ENCODE measurements at places on chromosomes 16 and 17.

GRCh38 chr17:2263183-2264066, 40.2 kb downstream of the SMG6 start:
- DNase-seq, result no peak

DNA sequence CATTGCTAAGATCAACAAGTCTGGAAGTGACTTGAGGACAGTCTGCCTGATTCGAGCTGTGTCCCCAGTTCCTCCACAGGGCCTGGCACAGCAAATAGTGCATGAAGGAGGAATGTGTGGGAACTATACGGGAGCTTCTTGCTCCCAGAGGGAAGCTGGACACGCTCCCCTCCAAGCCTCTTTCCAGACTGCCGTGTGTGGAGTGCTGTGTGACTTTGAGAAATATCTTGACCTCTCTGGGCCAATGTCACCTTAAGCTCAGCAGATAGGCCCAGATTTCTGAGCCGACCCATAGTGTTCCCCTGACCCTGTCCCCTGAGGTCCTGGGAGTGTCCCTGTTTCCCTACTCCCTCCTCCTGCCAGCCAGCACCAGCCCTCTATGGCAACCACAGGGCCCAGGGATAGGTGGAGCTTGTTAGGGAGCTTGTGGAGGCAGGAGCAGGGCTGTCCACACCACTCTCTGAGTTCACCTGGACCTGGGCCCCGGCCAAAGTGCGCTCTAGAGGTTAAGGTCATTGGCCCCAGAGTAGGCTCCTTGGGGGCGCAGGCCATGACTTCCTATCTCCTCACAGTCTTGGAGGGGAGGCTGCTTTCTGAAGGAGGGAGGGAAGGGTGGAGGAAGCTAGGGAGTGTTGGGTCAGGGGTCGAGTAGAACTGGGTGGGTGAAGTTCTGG, 6.3 kb upstream of the FOXN1 start:
- no peak for DNase-seq

GRCh38 chr17:75498726-75499213, 16.6 kb downstream of the CASKIN2 start:
- DNase-seq, result no peak

DNA sequence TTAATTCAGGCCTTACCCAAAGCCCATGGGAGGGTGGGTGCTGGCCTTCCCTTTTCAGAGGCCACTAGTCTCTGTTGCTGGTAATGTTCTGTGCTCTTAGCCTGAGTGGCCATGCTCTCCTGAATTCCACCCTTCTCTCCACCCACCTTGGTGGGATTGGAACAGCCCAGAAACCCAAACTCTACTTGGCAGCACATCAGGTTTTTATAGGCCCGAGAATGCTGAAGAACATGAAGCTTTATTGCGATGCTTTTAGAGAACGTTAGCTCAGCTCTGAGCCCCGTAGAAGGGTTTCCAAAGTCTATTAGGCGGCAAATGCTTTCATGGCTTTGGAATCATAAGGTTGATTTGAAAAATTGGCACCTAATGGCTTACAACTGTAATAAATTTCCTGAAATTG, 209.3 kb downstream of the MSI2 start:
- no peak for DNase-seq

- DNase-seq, result peak; percentile 70
Observed at GRCh38 chr16:4200781-4201137, 41.1 kb downstream of the SRL start.

DNA sequence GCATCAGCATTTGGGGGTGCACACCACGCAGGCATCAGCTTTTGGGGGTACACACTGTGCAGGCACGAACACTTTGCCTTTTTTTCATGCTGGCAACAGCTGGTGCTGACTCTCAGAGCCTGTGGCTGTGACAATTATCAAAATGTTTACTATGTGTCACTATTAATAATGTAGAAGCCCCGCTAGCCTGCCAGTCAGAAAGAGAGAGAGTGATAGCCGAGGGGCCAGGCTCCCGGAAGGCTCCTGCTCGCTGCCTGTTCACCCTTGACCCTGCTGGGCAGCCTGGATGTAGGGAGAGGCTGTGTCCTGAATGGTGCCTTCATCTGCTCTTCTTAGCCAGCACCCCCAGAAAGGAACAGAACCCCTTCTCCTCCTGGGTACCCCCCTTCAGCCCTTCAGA, 61.9 kb downstream of the SDK2 start:
- DNase-seq, result no peak

DNA sequence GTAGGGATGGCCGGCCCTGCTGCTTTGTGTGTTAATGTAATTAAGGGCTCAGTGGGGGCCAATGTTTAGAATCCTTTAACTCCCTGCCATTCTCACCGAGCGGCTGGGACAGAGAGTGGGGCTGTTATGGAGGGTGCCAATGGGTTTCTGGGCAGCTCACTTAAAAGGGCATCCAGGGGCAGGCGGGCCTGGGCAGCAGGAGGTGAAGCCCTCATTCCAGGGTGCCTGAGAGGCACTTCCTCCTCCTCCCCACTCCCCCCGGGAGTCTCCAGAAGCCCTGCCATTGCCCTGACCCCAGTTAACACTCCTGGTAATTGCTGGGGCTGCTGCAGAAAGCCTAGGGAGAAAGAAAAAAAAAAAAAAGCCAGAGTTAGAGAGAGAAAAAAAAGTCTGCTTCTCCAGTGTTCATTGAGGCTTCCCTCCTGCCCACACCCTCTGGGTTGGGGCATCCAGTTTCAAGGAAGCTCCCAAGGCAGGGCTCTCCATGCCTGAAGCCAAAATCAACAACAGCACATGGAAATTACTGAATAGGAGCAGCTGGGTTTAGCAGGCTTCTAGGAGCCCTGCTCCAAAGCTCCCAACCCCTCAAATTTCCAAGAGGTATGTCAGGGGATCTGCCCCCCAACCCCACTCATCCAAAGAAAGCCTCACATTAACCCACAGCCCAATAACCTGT, 28.0 kb downstream of the CUEDC1 start:
- DNase-seq, result peak; percentile 90

DNA sequence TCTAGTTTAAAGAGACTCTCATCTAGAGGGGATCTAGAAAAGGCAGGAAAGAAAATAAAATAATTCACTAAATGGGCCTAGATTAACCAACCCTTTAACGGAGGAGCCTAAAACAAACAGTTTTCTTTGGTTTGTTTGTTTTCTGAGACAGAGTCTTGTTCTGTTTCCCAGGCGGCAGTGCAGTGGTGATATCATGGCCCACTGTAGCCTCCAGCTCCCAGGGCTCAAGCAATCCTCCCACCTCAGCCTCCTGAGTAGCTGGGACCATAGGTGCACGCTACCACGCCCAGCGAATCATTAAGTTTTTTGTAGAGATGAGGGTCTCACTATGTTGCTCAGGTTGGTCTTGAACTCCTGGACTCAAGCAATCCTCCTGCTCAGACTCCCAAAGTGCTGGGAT, 122.3 kb upstream of the TOB1 start:
- no peak for DNase-seq

DNA sequence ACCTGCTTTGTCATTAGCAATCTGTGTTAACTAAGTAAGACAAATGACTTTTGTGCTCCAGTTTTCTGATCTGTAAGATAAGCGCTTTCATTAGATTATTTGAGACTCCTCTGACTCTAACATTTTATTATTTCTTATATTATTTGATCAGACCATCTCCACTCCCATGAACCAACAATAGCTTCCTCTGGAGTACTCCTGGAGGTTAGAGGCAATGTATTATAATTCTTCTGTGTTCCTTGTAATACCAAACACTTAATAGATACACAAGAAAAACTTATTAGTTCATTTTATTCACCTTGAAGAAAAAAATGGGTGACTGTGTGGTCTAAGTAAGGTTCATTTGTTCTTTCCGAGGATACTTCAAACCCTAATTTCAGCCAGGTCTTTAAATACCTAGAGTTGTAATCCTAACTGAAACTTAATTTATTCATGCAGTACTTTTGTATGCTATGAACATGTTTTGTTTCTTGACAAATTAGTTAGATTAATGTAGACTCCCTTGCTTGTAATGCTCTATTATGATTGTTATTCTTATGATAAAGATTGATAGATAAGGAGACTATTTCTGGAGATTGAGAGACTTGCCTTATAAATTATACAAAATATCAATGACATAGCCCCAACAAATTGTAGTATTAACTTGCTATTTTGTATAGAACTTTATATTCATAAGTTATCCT, 53.9 kb downstream of the NQO1 start:
- DNase-seq, result no peak

- no peak for DNase-seq
Observed at GRCh38 chr17:37818689-37819088, 73.8 kb upstream of the HNF1B start.

GRCh38 chr16:11067266-11067665, 122.9 kb downstream of the CLEC16A start:
- DNase-seq, result no peak

- no peak for DNase-seq
Observed at GRCh38 chr17:81956607-81957589, 4.1 kb downstream of the NOTUM start.

- DNase-seq, result no peak
Observed at GRCh38 chr16:19382084-19382801, 35.4 kb upstream of the TMC5 start.

GRCh38 chr16:78932355-78932943, 668.1 kb downstream of the MAF start:
- no peak for DNase-seq

DNA sequence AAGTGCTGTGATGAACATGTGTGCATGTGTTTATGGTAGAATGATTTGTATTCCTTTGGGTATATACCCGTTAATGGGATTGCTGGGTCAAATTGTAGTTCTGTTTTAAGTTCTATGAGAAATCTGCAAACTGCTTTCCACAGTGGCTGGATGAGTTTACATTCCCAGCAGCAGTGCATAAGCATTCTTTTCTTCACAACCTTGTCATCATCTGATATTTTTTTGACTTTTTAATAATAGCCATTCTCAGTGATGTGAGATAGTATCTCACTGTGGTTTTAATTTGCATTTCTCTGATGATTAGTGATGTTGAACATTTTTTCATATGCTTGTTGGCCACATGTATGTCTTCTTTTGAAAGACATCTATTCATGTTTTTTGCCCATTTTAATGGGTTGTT, 18.5 kb downstream of the CCL8 start:
- DNase-seq, result no peak

GRCh38 chr16:14400285-14400977, 229.6 kb downstream of the PARN start:
- no peak for DNase-seq

DNA sequence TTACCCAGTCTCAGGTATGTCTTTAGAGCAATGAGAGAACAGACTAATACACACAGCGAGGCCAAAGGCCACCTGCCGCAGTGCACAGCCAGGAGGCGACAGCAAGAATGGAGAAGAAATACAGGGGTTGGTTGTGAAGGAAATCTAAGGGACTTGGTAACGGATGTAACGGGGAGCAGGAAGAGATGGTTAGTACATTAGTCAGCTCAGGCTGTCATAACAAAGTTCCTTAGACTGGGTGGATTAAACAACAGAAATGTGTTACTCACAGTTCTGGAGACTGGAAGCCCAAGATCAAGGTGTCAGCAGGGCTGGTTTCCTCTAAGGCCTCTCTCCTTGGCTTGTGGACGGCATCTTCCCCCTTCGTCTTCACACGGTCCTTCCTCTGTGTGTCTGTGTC, 47.1 kb downstream of the TVP23C start:
- no peak for DNase-seq

GRCh38 chr17:7798839-7799238, 35.2 kb upstream of the KDM6B start:
- DNase-seq, result no peak

DNA sequence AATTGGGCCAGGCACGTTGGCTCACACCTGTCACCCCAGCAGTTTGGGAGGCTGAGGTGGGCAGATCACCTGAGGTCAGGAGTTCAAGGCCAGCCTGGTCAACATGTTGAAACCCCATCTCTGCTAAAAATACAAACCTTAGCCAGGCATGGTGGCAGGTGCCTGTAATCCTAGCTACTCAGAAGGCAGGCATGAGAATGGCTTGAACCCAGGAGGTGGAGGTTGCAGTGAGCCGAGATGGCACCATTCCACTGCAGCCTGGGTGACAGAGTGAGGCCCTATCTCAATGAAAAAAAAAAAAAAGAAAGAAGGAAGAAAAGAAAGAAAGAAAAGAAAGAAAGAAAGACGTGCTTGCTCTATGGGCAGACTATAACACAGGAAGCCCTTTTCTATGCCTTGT, 84.4 kb downstream of the FOXL1 start:
- no peak for DNase-seq

- no peak for DNase-seq
Observed at GRCh38 chr16:4109250-4109736, 6.9 kb downstream of the ADCY9 start.

DNA sequence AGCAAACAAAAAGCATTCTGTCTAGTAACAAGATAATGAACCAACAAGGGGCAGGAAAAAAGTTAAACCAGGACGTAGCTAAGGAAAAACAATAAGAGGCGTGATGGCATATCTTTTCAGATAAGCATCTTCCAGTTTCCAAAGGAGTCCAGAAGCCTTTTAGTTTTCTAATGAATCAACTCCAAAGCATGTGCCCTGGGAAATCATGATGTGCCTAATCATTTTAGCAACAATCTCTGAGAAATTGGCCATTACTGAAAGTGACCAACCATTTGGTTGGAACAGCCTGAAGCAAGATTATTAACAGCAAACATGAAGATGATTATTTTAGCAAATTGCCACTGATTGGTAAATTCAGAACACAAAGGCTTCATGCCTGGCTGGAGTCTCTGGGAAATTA, 440.9 kb upstream of the MAF start:
- no peak for DNase-seq

DNA sequence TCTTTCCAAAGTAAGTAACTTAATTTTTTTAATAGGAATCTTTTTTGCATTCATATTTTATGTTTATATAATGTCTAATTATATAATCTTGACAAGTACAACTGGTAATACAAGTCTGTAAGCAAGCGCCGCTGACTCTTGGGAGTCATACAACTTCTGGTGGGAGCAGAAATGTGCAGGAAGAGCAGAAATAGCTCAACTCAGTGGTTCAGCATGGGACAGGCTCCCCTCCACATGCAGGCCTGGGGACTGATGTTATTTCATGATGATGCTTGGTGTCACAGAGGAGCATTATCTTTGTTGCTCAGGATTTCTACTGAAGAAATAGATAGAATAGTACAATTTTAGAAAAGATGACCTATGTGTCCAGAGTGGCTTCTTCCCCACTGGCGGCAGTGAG, 10.7 kb downstream of the UQCRC2 start:
- DNase-seq, result no peak

DNA sequence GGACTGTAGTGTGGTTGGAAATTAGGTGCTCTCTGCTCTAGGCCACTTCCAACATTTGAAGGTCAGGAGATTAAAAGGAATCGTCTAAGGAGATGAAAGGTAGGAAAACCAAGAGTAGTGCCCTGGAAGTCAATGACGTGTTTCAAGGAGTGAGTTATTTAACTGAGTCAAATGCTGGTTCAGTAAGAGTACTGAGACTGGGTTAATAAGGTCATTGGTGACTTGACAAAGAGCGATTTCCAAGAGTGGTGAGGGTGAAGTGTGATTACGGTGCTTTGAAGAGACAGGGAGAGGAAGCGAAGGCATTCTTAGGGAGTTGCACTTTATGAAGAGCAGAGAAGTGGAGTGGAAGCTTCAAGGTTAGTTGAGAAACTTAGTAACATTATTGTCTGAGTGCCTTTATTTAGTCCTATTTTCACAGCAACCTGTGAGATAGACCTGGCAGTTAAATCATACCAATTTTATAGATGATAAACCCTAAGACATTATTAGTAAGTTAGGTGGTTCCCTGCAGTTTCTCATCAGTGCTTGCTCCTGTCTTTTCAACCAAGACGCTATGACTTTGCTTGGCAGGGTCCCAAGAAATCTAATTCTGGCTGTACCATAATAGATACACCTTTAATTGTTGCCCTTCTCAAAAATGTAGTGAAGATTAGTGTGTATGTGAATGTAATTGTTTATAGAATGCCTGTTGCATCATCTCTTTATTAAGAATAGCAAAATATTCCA, 5.9 kb downstream of the ZNF207 start:
- no peak for DNase-seq

Data from GM03348 (cell line).